ENCODE measurements at places on chromosomes 6 and 20. TPM values are rescaled to one million over a fixed set of nuclear protein-coding genes. Genes with fewer than 3 reads are reported as not detected.

DNA sequence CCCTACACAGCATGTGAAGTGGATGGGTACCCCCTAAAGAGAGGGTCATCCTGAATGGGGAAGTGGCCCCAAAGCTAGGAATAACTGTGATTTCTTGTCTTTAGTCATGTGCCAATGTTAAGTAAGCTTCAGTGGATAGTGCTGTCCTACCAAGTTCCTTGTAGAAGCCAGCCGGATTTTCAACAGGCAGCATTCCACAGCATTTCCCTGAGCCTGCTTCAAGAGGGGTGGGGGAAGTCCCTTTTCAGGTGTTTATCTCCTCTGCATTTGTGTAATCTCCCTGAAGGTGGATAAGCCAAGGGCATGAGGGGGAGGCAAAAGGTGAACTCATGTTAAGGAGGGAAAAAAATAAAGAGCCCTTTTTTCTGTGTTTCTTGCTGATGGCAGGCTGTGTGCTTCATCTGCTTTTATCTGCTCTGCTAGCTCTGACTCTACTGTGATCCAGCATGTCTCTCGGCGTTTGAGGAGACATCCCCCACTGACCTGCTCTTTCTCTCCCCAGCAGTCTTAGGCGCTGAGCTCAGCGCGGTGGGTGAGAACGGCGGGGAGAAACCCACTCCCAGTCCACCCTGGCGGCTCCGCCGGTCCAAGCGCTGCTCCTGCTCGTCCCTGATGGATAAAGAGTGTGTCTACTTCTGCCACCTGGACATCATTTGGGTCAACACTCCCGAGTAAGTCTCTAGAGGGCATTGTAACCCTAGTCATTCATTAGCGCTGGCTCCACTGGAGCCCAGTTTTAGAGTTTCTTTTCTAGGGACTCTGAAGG, 1.9 kb downstream of the EDN1 start:
- no peak for DNase-seq

DNA sequence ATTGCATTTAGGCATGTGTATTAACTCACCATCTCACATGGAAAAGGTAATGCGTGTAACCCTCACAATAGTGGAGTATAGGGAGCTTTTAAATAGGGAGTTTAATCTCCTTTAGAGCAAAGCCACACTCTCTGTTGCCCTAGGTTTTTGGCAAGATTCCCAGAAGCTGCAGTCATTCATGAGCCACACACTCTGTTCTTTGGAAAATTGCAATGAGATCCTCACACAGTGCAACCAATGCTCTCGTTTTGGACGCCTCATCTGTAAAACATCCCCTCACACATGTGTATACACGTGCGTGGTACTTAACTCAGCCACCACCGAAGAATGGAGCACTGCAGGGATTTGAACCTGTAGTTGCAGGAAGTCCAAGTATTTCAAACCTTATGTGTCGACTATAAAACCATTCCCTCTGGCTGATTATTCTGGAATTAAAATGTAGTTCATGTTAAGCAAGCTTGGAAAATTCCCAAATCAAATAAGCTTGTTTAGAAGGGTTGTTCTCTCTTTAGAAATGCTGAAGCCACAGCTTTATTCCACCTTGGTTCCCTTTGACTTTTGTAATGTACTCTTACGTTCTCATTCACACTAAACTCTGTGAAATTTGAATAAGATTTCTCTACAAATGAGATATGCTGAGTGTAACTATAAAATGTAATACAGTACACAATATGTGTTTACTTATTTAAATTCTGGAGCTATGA, 489.8 kb upstream of the MANEA start:
- no peak for DNase-seq

GRCh38 chr6:55632953-55633352, 54.0 kb upstream of the HMGCLL1 start:
- no peak for DNase-seq

DNA sequence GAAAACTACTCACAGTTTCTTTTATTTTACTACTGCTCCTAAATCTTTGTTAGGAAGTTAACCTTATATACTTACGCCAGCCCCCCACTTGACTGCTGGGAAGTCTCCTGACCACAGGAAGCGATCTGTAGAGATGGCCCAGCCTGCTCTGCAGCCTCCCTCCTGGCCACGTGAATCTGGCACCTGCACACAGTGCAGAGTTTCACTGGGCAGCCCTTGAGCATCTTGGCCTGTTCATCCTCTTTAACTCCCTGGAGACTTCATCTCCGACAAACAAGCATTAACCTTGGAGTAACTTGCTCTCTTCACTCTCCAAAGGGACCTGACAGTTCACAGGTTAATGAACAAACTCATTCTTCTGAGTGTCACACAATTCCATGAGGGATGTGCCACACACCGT, 294.1 kb downstream of the BTBD9 start:
- no peak for DNase-seq

DNA sequence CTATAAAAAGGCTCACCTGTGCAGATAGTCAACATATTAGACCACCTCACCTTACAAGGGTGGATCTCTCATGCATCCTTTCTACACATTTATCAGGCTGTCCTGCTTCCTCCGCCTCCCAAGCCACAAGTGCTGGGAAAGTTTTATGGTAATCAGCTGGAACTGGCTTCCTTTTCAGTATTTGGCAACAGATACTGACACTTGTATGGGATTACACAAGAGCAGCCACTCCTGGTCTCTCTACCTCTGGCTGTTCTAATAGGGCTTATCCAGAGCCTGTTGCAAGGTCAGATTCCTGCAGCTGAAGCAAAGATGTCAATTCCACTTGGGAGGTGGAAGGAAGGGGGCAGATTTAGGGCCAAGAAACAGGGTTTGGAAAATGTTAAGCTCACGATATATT, 503 bp upstream of the GPLD1 start:
- no peak for DNase-seq

GRCh38 chr6:105522626-105523322, 119.9 kb upstream of the PREP start:
- no peak for DNase-seq

DNA sequence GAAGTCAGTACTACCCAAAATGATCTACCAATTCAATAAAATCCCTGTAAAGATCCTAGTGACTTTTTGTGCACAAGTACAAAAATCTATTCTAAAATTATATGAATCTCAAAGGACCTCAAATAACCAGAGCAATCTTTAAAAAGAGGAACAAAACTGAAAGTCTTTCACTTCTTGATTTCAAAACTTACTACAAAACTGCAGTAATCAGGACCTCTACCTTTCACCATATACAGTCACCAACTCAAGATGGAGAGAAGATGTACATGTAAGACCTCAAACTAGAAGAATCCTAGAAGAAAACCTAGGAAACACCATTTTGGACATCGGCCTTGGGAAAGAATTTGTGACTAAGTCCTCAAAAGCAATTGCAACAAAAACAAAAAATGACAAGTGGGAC, 109.5 kb upstream of the CD93 start:
- DNase-seq, result no peak

GRCh38 chr6:1402868-1403267, 13.5 kb downstream of the FOXF2 start:
- DNase-seq, result no peak

DNA sequence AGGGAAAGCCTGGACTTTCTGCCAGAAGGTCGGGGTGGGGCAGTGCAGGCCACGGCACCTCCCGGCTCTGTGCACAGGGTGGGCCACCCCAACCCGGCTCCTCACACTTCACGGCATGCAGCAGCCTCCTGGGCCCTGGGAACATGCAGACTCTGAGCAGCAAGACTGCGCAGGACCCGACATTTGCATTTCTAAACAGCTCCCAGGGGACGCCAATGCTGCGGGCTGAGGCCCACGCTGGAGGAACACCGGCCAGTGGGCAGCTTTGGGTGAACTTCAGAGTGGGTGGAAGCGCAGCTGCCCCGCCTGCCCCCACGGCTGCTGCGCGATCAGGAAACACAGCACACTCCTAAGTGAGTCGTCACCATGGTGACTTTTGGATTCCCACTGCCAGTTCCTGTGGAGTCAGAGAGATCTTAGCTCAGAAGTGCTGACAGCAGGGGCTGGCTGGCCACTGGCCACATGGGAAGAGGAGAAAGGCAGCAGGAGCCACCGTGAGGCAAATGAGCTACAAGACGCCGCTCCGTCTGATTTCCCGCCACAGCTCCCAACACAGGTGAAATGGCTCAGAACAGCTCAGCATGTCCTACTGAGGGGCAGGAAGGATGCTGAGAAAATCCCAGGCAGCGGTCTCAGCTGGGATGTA, 52.1 kb downstream of the RNASET2 start:
- DNase-seq, result no peak

- DNase-seq, result no peak
Observed at GRCh38 chr6:1387876-1388629, 1.3 kb upstream of the FOXF2 start.

DNA sequence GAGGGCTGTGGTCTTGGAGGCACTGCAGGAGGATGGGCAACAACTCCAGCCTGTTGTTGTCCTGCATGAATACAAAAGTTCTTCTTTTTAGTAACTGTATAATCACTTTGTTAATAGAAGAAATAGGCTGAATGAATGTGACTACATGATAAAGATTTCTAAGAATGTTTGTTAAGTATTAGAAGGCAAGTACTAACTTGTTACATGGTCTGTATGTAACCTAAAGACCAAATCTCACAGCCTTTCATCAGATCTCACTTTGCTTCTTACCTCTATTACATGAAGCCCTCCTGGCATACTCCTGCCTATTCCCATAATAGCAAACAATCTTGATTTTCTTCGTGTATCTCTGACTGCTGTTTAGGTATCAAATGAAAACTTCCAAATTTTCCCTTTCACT, 73.4 kb downstream of the REPS1 start:
- DNase-seq, result no peak

DNA sequence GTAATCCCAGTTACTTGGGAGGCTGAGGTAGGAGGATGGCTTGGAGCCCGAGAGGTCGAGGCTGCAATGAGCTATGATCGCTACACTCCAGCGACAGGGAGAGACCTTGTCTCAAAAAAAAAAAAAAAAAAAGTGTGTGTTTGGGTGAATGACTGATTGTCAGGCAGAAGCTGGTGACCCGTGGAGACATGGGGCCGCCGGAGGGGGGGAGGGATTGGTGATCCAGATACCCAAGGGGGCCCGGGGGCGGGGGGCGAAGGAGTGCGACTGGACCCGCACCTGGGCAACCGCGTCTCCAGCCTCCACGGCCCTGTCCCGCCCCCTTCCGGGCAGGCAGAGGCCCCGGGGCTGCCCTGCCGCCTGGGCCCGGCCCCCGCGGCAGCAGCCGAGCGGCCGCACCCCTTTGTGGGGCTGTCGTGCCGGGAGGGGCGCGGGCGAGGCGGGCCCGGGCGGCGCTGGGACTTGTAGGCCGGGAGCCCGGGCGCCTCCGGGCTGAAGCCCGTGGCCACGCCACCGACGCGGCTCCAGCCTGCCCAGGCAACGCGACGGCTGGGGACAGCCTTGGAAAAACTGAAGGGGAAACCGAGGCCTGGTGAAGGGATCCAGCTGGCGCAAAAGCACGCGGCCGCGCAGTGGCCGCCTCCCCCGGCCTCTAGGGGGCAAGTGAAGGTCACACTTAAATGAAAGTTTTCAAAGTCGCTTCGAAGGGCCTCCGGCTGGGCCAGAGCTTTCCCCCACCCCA, 2.1 kb upstream of the RBM38 start:
- DNase-seq, result peak; percentile 51

DNA sequence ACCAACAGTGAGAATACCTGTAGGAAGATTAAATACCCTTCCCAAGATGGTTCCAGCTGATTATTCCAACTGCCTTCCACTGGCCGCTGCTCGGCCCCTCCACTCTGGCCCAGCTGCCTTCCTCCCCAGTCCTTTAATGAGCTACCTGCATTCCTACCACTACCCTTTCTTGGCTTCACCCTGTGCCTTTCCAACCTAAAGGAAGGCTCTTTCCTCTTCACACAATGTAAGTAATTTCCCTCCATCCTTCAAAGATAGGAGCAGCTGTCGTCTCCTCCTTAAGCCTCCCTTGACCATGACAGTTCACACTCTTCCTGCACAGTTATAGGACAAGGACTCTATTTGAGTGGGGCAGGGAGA, 16.2 kb upstream of the SNX9 start:
- DNase-seq, result no peak

GRCh38 chr6:119677384-119677783, 327.8 kb upstream of the MAN1A1 start:
- no peak for DNase-seq

GRCh38 chr6:14520536-14520935, 403.0 kb downstream of the CD83 start:
- DNase-seq, result no peak

DNA sequence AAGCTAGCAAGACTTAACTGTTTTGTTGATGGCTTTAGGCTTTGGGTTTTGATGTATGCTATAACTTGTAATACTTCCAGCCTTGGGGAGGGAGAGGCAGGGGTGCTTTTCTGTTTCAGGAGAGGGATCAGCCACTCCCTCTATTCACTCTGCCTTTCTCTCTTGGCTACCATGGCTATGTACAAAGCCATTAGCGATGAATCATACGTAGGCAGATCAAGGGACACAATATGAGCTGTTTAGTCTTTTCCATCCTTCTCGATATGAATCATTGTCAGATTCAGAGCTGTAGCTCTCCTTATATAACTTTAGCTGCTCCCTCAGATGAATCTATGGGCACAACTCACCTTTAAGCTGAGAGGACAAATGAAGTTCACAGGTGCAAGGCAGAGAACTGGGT, 230.6 kb downstream of the TSHZ2 start:
- DNase-seq, result no peak

- no peak for DNase-seq
Observed at GRCh38 chr6:131654326-131654725, 17.2 kb downstream of the ENPP3 start.

DNA sequence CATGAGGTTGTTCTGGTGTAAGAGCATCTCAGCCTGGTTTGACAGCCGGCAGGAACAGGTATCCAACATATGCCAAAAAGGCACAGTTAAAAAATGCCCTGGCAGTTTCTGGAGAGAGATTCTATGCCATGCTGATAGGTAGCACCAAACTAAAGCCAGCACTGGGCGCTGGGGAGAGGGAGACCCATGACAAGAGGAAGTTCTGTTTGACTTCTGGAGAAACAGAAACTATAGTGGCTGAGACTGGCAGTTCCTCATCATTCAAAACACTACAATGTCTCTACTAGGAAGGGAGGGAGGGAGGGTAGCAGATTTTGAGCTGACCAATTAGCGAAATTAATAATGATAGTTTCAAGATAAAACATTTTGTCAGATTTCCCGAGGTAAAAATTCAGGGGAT, 174.1 kb downstream of the ADAT2 start:
- DNase-seq, result no peak

DNA sequence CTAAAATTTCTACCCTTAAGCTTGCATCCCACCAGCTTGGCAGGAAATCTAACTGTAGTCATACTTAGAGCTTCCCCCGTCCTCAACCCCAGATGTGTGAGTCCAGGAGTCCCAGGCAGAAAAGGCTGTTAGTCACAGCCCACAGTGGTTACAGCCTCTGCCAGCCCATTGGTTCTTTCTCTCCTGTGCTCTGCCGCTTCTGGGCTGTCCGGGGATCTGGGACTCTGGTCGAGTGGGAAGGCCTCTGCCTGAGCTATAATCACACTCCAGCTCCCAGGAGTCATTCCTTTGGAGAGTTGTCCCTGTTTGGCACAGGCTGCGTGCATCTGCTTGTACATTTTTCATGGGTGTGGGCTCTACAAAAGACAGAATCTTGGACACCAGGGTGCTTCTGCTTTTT, 45.6 kb upstream of the FYN start:
- DNase-seq, result no peak

GRCh38 chr20:13778827-13779226, 5.9 kb downstream of the ESF1 start:
- DNase-seq, result no peak

Gene RBPJL
- not detected for total RNA-seq

Gene SLPI
- not detected for total RNA-seq

Gene OR12D3
- not detected for total RNA-seq

Gene SMPDL3A
- not detected for total RNA-seq

Gene MCHR2
- not detected for total RNA-seq

Gene HMGCLL1
- not detected for total RNA-seq

Gene SIRPD
- total RNA-seq, result not detected

Gene BHLHE23
- not detected for total RNA-seq

Gene WFDC2
- total RNA-seq, result not detected

Gene GNMT
- 1.5 TPM for total RNA-seq

Gene TSHZ2
- total RNA-seq, result 30.7 TPM
